ENCODE measurements at places on chromosomes 2 and 18.

- DNase-seq: no peak
Measured at GRCh38 chr2:214679736-214680135, 129.7 kb downstream of the BARD1 start.

GRCh38 chr2:239293775-239294430 is 106.9 kb downstream of the HDAC4 start:
- no peak for DNase-seq

DNA sequence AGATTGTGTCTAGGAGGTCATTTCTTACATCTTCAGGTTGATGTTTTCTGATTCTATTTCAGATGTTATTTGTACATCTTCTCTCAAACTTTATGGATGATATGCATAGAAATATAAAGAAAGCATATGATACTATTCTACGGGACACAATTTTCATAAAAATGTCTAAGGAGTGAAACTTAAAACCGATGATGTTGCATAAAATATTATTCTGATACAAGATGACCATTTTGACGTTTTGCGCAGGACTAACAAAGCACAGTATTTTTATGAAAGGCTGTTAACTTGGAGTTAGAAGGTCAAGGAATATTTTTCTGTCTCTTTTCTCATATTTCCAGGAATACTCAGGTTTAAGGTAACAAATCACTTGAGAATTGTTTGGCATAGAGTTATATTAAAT is 8.7 kb downstream of the NETO1 start:
- DNase-seq: no peak

DNA sequence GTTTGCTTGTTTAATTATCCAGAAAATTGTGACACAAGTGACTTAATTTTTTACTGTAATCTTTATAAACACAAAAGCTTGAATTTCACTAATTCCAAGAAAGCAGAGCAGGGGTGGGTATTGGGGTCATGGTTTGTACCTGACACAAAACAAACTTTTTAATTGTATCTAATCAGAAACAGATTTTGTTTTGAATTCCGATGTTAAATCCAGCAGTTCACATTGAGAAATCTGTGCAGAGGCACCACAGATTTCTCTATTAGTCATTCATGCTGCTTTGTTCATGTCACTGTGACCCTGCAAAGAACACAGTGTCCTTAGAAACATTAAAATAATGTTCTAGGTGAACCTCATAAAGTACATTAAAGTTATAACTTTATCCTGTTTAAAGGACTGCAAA is 443.4 kb downstream of the NYAP2 start:
- no peak for DNase-seq

Data from SHP77 (cell line).